ENCODE measurements at places on chromosomes 7 and 10. TPM values are rescaled to one million over a fixed set of nuclear protein-coding genes. Genes with fewer than 3 reads are reported as not detected.

DNA sequence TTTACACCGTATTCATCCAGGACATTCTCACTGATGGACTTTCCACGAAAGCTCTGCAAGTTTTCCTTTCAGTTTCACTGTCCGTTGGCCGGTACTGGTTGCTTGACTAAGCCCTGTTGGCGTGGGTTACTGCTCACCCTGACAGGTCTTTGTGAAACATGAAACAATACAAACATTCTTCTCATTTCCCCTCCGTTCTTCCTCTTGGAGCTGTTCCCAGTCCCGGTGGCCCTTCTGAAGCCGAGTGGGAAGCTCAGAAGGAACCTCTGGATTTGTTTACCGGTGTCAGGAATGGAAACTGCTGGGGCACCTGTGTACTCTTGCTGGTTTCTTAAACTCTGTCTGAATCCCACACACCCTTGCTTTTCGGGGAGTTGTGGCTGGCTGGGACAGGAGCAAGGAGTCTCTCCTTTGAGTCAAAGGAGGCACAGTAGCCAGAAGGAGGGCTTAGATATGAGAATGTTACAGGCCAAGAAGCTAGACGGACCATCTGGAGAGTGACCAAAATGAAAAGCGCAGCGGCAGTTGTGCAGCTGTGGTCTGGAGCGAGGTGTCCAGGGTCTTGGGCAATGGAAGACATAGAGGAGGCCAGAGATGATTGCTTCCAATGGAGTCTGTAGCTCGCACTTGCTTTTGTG lies 45.7 kb downstream of the LYZL2 start:
- no peaks in the 10 kb centered on the region for H3K27me3 ChIP-seq
- H3K4me1 ChIP-seq: peaks cover 8% of the 10 kb centered on the region
- peak overlapping the region; percentile 92 for H3K27ac ChIP-seq
- no peaks in the 10 kb centered on the region for H3K36me3 ChIP-seq
- DNase-seq: peak; percentile 83
- H3K4me3 ChIP-seq: peak overlapping the region; percentile 5

Gene PTPRN2
- total RNA-seq: 2.2 TPM

DNA sequence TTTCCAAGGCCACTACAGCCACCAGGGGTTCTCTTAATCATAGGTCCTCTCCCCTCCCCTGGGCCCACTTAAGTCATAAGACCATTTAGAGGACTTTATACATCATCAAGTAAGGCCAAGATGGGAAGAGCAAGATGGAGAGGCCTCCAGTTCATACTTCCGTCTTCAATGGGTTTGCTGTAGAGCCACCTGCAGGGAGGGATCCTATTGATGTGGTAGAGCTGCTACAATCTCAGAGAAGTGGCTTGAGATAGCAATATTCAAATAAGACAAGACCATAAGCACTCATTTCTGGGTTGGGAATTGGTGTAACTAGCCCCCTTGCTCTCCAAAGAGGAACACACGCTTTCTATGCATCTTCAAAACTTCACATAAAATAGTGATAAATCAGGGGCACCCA lies 214.2 kb downstream of the PLXNA4 start:
- no peak overlapping the region for H3K27ac ChIP-seq
- no peak overlapping the region for H3K4me3 ChIP-seq
- H3K27me3 ChIP-seq: no peaks in the 10 kb centered on the region
- no peaks in the 10 kb centered on the region for H3K36me3 ChIP-seq

DNA sequence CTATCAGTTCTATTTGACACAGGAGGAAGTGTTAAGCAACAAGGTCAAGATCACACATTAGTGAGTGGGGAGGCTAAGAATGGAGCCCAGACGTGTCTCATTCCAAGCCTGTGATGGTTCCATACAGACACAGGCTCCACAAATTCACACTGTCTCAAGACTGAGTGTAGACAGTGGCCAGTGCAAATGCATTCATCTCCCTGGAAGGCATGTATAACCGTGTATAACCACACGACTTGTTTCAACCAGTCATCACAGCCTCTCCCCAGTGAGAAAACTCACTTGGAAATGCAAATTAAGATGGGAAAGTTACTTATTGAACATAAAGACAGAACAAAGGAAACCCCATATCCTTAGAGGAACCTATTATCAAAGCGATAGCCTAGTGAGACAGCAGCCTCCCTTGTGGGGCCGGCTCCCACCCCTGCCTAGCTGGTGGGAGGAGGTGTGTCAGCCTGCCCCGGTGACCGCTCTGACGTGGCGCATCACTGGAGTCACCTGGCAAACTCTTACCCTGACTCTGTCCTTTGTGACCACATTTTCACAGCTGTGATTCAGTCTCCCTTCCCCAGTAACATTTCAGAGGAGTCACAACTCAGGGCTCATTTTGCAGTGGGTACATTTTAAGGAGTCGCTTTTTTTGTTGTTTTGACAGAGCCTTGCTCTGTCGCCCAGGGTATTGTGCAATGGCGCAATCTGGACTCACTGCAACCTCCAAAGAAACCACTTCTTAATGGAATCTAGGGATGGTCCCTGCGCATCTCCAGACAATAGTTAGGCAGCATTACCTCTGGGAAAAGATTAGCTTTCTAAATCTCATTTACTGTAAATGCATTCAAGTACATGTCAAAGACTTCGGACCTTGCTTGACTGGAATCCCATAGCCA lies 126.6 kb upstream of the PARD3 start:
- H3K4me1 ChIP-seq: no peaks in the 10 kb centered on the region
- H3K36me3 ChIP-seq: no peaks in the 10 kb centered on the region
- DNase-seq: no peak

Gene HKDC1
- total RNA-seq: 0.15 TPM

Gene TEX36
- not detected for total RNA-seq

DNA sequence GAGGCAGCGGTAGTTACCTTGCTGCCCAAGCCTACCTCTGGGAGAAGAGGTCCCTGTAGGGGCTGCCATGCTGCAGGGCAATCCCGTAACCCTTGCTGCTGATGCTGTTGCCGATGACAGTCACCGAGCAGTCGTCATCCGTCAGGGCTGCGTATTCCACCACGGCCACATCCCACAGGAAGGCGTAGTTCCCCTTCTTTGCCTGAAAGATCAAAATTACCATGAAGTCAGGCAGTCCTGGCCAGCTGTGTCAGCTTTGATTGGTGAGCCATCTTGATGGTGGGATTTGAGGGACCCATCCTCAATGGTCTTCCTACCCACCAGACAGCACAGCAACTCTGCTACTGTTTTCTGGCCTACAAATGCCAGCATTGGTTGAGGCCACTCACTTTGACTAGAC lies 746.8 kb downstream of the GRID1 start:
- H3K27ac ChIP-seq: no peak overlapping the region
- no peak overlapping the region for H3K4me3 ChIP-seq
- no peaks in the 10 kb centered on the region for H3K36me3 ChIP-seq
- DNase-seq: no peak

DNA sequence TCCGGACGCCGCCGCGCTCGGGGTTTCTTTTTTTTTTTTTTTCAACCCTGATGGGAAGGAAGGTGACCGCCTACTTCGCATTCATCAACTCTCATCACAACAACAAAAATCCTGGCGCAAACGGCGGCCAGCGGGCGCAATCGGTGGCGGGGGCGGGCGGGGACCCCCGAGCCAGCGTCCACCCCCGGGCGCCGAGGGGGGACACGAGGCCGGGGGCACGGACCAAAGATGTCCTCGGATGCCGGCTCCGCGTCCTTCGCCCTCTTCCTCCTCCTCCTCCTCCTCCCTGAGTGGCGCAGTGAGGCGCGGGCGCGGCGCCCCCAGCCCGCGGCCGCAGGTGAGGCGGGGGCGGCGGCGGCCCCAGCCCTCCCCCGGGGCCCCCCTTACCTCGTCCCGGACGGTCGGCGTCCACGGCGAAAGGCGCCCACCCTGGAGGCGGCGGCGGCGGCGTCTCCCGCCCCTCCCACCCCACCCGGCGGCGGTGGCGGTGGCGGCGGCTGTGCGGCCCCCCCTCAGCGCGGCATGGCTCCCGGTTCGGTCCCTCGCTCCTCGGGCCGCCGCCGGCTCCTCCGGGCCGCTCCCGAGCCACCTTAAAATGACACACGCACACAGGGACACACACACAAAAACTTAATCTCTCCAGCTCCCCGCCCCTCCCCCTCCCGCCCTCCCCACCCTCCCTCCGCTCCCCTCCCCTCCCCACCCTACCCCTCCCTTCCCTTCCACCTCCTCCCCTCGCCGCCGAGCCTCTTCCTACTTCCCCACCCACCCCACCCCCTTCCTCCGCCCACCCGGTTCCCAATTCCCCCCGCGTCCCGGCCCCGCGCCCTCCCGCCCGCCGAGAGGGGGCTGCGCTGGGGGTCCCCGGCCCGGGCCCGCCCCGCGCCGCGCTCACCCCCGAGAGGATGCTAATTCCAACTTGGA lies at the start of gene CTBP2:
Gene CTBP2, minus strand, starts transcription at position 632 of the 924 bp plus-strand sequence.
- peak; percentile 51 for DNase-seq
- H3K4me3 ChIP-seq: peak within 1 kb of the TSS; percentile 87
- H3K36me3 ChIP-seq: no peaks in the 10 kb centered on the region
- H3K27ac ChIP-seq: peak within 1 kb of the TSS; percentile 99
- H3K27me3 ChIP-seq: no peaks in the 10 kb centered on the region

- no peak overlapping the region for H3K27ac ChIP-seq
- no peak for DNase-seq
- H3K27me3 ChIP-seq: no peaks in the 10 kb centered on the region
- H3K4me3 ChIP-seq: no peak overlapping the region
- no peaks in the 10 kb centered on the region for H3K4me1 ChIP-seq
These were observed 66.5 kb upstream of the PPP2R2D start for GRCh38 chr10:131834152-131834810.

Measured in breast epithelium (tissue), 4 donors.